COR-L47 (cell line): ENCODE measurements at places on chromosomes 2 and 18.
A peak's percentile ranks its signal among the peaks of the same experiment; 100 is the strongest.

DNA sequence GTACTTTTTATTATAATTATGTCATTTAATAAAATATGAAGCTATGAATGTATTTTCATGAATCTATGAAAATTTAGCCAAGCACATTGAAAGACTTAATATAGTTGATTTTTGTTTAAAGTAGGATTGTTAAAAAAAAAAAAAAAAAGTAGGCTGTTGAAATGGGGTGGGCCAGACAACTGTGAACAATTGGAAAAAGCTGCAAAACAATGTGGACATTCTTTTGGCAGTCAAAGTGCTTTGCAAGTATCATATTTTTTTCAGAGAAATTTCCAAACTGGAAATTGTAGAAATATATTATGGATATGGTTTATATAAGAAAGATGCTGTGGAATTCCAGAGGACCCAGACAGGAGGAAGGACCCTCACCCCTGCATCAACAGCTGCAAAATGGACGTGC lies 82.1 kb downstream of the ETAA1 start:
- no peak for DNase-seq

- no peak for DNase-seq
Observed at GRCh38 chr2:142472382-142472781, 341.6 kb upstream of the LRP1B start.

DNA sequence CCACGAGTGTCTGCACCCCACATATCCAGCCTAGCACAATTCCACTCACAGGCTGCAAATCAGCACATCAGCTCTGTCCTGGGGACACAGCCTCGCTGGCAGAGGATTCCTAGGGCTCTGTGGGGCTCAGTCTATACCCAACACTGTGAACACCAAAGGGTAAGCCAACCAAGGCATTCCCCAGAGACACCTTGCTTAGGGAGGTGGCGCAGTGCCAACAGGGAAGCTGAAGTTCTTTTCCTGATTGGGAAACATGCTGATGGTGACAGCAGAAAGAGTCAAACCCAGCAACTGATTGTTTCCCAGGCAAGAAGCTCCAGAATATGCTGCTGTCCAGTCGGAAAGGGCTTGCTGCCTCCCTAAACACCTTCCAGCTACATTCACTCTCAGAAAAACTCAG lies 55.8 kb downstream of the TTC32 start:
- no peak for DNase-seq

DNA sequence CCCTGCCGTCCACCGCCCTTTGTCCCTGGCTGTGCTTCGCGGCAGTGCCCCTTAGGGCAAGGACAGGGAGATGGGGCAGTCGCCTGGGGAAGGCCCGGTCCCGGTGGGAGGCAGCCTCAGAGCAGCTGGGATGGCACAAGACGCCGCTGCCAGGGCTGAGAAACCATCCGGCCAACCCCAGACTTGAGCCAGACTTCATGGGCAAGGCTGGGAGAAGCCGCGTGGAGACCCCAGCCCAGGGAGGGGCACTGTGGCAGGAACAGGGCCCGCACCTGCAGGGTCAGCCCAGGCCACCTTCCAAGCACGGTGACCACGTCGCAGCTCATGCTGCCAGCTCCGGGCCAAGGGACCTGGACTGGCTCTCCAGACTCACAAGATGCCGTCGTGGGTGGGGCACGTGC lies 84.0 kb downstream of the NFATC1 start:
- DNase-seq = no peak

- DNase-seq = no peak
Observed at GRCh38 chr18:12282442-12283039, 25.5 kb upstream of the TUBB6 start.

GRCh38 chr2:86300496-86300895 lies 36.9 kb downstream of the REEP1 start:
- DNase-seq = no peak

DNA sequence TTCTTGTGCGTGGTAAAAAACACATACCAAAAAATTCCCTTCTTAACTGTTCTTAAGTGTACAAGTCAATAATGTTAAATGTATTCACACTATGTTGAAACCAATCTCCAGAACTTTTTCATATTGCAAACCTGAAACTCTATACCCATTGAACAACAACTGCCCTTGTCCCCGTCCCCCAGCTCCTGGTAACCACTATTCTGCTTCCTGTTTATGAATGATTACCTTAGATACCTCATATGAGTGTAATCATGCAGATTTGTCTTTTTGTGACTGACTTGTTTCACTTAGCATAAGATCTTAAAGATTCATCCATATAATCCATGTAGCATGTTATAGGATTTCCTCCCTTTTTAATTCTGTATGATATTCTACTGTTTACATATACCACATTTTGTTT lies 59.9 kb downstream of the NAT8 start:
- no peak for DNase-seq

DNA sequence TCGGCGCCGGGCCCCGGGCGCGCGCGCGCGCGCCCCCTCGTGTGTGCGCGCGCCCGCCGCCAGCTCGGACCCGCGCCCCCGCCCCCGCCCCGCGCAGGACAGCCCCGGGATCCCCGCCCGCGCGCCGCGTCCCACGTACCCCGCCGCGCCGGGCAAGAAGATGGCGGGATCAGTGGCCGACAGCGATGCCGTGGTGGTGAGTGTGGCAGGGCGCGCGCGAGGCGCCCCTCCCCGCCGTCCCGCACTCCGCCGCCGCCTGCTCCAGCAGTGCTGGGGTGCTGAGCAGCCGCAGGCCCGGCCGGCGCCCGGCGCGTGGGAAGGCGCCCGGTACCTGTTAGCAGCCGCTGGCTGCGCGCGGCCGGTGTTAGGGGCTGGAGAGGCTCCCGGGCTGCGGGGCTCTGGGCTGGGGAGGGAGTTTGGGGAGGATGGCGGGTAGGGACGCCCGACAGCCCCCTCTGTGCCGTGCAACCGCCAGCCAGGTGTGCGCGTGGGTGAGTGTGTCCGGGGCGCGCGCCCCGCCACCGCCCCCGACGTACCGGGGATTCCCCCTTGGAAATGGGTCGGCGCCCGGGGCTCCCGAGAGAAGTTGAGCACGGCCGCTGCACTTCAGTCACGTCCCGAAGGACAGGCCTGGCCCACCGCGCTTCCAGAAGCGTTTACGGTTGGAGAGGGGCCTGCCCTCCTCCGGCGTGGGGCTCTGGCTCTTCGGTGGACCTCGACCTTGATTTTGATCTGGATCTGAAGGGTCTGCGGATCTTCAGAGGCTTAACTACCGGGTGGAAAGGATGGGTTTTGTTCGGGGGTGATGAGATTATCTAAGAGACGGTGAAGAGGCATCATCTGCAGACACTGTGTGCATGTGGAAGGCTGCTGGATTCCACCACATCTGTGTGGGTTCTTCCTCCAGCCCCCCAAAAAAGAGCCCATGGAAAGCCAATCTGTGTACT lies 697 bp downstream of the LGALSL start:
- DNase-seq = peak; percentile 41

DNA sequence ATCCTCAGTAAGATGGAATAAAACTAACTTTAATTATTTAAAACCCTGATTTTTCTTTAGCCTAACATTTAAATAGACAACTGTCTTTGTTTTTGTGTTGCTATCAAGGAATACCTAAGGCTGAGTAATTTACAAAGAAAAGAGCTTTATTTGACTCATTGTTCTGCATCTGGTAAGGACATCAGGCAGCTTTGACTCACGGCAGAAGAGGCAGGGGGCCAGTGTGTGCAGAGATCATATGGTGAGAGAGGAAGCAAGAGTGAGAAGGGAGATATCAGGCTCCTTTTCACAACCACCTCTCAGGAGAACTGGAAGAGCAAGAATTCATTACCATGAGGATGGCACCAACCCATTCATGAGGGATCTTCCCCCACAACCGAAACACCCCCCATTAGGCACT lies 64.6 kb upstream of the TFPI start:
- DNase-seq = no peak

- DNase-seq = no peak
Observed at GRCh38 chr18:9243029-9243428, 91.5 kb upstream of the TWSG1 start.

GRCh38 chr18:58009166-58009565 lies 34.9 kb upstream of the NEDD4L start:
- DNase-seq = no peak

GRCh38 chr2:239855863-239856587 lies 169.1 kb downstream of the NDUFA10 start:
- DNase-seq = no peak

- peak; percentile 70 for DNase-seq
Observed at GRCh38 chr18:62186499-62186773, 420 bp downstream of the PIGN start.

- DNase-seq = no peak
Observed at GRCh38 chr18:34397286-34397896, 172.7 kb upstream of the NOL4 start.

DNA sequence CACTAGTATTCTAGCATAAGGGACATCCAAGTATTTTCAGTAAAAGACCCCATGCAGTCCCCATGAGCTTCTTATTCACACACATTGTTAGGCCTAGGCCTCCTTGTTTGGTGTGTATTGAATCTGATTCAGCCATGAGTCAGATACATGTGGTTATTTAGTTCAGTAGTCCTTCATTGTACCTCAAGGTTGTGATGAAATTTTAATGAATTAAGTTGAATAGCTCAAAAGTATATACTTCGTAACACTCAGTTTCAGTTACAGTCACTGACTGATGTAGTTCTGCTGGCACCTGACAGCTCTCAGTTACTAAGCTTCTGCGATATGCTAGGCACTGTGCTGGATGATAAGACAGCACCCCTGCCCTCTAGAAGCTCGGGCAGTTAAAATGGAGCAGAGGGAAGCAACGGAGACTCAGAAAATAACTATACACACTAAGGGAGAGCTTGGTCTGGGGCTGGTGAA lies 86.4 kb downstream of the XRCC5 start:
- DNase-seq = no peak

- no peak for DNase-seq
Observed at GRCh38 chr2:231050018-231050901, 6.4 kb upstream of the PSMD1 start.

GRCh38 chr2:5057891-5058351 lies 634.3 kb upstream of the SOX11 start:
- DNase-seq = peak; percentile 88

- no peak for DNase-seq
Observed at GRCh38 chr18:54515149-54515548, 75.9 kb upstream of the DYNAP start.

GRCh38 chr2:6576302-6576701 lies 289.4 kb downstream of the CMPK2 start:
- DNase-seq = no peak

DNA sequence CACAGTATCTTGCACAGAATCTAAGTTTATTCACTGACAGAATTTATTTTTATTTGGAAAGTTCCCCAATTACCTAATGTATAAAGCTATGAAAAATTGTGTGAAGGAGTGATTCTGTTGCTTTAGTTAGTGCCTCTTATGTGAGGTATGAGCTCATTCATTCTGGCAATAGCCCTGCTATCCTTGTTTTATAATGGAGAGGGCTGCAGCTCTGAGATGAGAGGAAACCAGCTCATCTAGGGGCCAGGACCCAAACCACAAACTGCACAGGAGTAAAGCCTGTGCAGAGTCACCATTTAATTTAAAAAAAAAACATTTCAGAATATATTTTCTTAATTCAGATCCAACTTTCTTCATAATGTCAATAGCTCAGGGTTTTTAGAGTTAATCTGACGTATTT lies 383.0 kb downstream of the TMEM182 start:
- no peak for DNase-seq

GRCh38 chr2:69202327-69202726 lies 184.7 kb downstream of the GFPT1 start:
- no peak for DNase-seq

GRCh38 chr2:71928734-71929481 lies 218.8 kb downstream of the CYP26B1 start:
- DNase-seq = no peak

DNA sequence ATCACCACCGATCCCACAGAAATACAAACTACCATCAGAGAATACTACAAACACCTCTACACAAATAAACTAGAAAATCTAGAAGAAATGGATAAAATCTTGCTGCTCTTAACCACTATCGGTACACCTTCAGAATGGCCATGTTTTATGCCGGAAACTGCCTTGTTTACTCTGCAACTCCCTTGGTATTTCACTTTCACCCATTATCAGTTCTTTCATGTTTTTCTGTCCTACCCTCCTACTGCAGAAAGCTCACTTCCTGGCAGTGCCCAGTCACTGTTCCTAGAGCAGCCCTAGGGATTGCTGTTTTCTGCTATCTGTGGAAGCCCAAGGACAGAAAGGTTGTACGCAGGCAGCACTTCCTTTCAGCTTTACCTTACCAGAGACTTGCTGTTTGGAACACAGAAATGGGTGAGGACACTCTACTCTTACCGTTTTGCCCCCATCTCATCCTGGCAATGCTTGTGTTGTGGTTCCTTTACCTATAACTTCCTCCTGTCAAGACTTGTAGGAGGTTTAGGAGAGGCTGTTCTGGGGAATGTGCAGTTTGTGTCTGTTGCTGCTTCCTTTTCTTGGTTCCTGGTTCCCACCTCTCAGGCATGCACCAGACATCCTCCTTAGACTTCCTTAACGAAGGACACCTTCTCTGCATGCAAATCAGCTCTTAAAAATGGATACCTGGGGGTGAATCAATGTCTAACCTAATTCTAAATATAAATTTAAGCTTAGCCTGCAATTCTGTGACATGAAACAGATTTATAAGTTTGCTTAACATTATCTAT lies 394.4 kb downstream of the SPAG16 start:
- no peak for DNase-seq

- no peak for DNase-seq
Observed at GRCh38 chr2:1405967-1406366, 7.3 kb upstream of the TPO start.

GRCh38 chr18:43031169-43031568 lies 84.3 kb downstream of the RIT2 start:
- no peak for DNase-seq
